Activated naive CD8-positive, alpha-beta T cell treated with anti-CD3 and anti-CD28 coated beads for 36 hours (primary cell): ENCODE measurements at places on chromosomes 3 and 15. TPM values are rescaled to one million over a fixed set of nuclear protein-coding genes. Genes with fewer than 3 reads are reported as not detected.

- no peak for DNase-seq
These were observed 419.6 kb upstream of the TGFBR2 start for GRCh38 chr3:30186741-30187219.

DNA sequence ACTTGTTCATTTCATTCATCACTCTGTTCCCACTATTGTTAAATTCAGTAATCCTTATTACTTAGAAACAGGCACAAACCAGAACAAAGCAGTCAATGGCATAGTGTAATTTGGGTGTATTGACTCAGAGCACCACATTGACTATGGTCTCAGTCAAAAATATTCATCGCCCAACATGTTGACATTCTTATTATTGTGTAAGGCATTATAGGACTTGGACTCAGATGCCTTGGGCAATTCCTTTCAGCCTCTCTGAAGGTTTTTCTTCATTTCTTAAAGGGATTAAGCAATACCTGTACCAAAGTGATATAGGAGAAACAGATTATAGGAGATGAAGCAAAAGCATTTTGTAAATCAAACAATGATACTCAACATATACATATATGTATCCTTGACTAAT is 114.7 kb upstream of the BHLHE40 start:
- DNase-seq: no peak

DNA sequence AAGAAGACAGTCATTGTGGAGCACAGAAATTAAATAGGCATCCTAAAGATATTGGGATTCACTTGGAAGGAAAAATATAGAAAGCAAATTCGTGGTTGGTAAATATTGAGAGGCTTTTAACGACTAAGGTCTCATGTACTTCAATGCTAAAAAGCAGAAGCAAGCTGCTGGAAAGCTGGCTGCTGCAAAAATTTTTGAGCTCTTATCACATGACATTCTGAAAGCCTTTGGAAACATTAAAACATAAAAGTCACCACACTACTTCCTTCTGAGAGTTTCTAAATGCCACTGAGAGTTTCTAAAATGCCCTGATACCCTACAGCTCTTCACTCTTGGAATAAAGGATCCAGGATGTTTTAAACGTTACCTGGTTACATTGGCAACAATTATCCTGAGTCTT is 39.0 kb upstream of the CBLB start:
- DNase-seq: no peak

GRCh38 chr3:149382518-149382917 is 5.1 kb upstream of the TM4SF1 start:
- DNase-seq: no peak

- no peak for DNase-seq
These were observed 41.8 kb downstream of the SLMAP start for GRCh38 chr3:57797701-57798487.

DNA sequence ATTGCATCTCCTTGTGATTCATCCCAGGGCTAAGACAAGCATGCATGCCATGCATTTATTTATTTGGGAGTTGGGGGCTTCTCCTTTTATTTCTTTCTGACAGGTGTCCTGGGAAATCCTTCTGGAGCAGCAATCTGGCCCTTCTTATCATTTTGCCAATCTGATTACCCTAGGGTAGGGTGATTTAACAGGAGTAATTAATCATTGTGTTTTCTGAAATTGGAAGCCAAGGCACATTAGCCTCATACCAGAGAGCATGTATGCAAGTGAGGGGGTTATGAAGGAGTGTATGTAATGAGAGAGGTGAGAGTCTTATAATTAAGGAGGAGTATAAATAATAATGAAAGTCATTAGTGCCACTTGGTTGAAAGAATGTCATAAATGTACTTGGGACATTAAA is 37.4 kb upstream of the ARPP21 start:
- no peak for DNase-seq

DNA sequence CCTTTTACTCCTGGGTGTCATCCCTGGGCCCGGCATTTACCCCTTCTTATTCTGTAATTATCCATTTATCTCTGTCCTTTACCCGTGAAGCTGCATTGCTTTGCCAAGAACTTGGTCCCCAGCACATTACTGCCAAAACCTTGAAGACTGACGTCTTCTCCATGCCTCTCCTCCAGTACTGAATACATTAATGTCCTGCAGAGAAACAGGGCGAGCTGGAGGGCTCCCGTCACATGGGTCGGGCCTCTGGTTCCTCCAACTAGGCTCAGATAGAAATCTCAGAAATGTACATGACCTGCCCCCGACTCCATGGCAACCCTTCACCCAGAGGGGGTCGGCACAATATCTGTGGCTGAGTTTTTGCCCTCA is 445 bp downstream of the EFCAB12 start:
- DNase-seq: no peak

- no peak for DNase-seq
These were observed 5.5 kb downstream of the SFMBT1 start for GRCh38 chr3:53040351-53040820.

DNA sequence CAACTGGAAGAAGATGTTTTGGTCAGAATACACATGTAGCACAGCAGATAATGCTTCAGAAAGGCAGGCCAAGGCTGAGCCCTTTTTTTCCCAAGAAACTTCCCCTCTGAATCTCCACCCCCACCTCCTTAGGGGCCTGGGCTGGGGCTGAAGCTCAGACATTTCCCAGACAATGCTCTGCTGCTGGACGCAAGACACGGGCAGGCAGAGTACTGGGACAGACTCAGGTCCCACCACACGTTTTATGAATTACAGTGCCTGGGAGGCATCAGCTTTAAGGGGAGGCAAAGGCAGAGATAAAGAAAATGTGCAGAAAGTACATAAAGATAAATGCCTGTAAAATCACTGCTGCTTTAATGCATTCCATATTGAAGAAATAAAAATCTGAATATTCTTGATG is 479.4 kb downstream of the ERC2 start:
- DNase-seq: no peak

DNA sequence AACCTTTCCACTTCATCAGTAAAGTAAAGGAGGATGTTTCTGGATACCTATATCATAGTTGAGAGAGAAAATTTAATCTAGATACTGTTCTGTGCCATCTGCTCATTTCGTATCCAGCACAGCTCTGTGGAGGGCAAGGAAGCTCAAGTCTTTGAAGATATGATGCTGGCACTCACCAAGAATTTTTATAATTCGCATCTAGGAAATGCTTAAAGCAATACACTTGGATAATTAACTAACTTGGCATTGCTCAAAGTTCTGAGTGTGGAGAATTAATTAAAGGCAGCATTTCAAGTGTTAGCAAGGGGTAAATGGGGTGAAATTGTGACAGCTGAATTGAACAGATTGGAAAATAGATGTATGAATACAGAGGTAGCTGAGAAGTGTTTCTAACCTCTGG is 213.2 kb downstream of the KCNMB2 start:
- no peak for DNase-seq

GRCh38 chr3:191220908-191221307 is 21.9 kb downstream of the OSTN start:
- DNase-seq: no peak

DNA sequence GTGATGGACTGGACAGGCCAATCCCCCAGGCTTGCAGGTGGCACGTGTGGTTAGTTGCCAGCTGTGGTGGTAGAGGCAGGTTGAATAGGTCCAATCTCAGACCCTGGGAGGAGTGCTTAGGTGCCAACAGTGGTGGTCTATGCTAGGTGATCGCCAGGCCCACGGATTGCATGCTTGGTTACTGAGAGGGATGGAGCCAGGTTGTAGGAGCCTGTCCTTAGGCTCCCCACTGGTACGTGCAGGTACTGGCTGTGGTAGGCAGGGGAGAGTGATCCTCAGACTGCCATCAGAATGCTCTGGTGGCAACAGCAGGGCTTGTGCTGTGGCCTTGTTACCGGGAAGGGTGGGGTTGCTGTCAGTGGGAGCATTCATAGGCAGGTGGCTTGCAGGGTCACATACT is 44.7 kb downstream of the NCK1 start:
- DNase-seq: no peak

DNA sequence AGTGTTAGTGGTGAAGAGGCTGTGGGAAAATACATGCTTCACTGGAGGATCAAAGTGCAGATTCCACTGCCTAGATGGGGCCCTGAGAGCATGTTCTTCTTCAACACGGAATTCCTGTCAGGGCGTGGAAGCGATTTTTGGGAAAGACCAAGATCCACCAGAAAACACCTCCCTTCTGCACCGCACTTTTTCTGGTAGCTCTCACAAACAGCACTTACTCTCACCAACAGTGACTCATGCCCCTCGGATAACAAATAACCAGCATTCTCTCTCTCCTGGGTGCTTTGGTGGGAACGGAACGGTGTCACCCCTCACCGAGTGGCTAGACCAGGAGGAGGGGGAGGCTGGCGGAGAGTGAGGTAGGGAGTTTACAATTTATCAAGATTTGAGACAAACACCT is 40.1 kb downstream of the ADAMTSL3 start:
- DNase-seq: no peak

DNA sequence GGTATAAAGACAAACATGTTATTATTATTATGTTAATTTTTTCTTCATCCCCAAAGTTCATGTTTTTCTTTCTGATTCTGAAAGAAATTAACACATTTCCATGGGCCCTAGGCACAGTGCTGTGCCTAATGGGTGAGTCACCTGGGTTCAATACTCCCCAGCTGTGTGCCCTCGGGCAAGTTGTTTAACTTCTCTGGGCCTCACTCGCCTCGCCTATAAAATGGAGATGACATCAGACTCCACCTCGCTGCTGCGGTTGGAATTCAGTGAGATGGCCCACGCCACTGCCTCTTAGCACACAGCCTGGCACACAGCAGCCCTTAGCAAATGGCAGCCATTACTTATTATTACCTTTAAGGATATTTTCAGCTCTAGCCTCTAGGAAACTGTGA is 22.6 kb downstream of the DNASE1L3 start:
- DNase-seq: no peak

- peak; percentile 4 for DNase-seq
These were observed 69.8 kb downstream of the SQOR start for GRCh38 chr15:45704329-45705249.

- no peak for DNase-seq
These were observed 19.2 kb upstream of the GSK3B start for GRCh38 chr3:120113128-120114116.

DNA sequence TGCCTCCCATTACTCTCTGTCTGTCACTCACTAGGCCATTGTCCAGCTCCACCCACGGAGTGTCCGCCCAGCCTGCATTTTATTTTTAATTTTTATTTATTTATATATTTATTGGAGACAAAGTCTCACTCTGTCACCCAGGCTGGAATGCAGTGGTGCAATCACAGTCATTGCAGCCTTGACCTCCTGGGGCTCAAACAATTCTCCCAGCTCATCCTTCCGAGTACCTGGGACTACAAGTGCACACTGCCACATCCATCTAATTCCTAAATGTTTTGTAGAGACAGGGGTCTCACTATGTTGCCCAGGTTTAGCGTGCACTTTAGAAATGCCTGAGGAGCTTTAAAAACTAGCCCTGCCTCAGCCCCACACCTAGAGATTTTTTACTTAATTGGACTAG is 141.5 kb downstream of the LIPC start:
- DNase-seq: no peak

DNA sequence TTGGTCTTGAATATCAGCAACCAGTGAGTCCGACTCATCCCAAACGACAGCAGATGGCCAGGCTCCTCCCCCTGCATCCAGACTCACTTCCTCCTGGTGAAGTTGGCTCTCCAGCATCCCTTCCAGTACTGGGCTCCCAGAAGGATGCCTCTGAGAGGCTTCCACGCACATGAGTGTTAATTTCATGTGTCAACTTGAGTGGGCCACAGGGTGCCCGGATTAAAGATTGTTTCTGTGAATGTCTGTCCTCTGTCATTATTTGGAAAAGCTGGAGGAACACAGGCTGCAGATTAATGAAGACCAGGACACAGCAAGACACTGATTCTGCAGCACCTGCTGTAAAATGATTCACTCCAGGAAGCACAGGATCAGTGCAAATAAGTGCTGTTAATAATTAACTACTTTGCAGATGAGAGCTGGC is 99.8 kb downstream of the ATP10A start:
- DNase-seq: no peak

GRCh38 chr3:185532901-185533300 is 19.5 kb downstream of the LIPH start:
- no peak for DNase-seq

DNA sequence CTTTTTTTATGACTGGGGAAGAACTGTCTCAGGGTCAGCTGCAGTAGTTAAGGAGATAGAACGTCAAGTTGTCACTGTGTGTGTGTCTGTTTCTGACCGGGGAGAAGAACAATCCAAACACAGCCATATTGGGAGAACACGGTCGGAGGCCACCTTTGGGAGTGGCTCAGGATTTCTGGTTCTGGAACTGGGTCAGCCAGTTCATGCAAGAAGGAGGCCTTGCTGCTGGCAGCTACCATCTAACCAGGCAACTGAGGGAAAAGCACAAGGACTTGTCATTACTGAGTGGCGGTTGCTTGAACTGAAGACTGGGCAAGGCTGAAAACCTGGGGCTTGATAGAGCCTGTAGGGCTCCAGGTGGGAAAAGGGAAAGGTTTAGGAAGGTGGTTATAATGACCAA is 24.6 kb downstream of the GLDN start:
- no peak for DNase-seq

- no peak for DNase-seq
These were observed 51.8 kb downstream of the HEG1 start for GRCh38 chr3:125003859-125004595.

DNA sequence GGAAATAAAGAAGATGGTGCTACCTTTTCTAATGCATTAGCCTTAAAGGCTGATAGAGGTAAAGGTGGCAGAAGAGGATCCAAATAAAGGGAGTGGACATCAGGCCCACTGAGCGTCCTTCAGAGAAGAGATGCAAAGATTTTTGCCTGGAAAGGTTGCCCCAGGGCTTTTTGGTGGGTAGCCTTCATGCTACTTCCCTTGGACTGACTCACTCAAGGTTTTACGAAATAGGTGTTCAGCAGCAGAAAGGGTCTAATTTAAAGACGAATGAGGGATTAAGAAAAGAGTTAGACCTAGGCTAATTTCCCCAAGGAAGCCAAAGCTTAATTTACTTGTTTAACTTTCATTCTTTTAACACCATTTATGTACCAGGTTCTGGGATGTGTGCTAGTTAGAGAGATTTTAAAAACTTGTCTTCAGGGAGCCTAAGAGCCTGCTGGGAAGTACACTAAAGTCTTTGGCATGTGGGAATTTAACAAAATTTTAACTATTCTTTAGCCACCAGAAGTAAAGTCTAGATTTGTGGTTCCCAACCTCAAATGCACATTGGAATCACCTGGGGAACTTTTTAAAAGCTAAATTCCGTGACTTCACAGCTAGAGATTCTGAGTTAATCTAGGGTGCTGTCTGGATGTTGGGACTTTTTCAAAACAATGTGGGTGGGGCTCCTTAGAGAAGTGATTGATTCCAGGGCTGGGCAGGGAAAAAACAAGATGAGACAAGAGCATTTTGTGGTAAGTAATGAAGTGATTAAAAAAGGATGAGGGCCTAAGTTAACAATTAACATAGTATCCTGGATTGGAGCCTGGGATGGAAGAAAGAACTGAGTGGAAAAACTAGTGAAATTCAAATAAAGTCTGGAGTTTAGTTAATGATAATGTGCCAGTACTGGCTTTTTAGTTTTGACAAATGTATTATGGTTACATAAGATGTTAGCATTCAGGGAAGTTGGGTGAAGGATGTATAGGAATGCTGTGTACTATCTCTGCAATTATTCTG is 3.4 kb downstream of the IL20RB start:
- DNase-seq: no peak

The GOLGA8S gene
- not detected for total RNA-seq

The TAGLN3 gene
- 0.31 TPM for total RNA-seq

The MME gene
- total RNA-seq: not detected

The IL20RB gene
- total RNA-seq: 1.1 TPM

The SEMA6D gene
- not detected for total RNA-seq

The SMCO1 gene
- not detected for total RNA-seq

The CCDC191 gene
- total RNA-seq: 1.7 TPM

The EOMES gene
- total RNA-seq: 0.97 TPM

The SLITRK3 gene
- total RNA-seq: not detected

The LRCH3 gene
- total RNA-seq: 33.6 TPM

The DGKG gene
- total RNA-seq: 0.58 TPM

The ABCC5 gene
- total RNA-seq: 13.1 TPM
